ENCODE measurements at places on chromosomes 3 and 15.

DNA sequence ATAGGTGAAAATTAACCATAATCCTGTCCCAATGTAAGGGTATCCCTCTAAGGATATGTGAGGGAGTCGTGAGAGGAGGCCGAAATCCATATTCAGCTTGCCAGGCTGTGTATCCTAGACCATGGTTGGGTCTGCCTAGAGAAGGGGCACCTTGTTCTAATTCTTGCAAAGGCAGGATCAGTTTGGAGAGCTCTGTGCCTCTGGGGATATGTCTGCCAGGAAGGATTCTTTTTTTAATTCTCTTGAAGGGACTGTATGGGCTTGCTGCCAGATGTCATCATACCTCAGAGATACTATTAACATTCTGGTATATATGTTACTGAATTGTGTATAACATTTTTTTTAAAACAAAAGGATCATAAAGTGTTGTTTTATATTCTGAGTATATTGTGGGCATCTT, 2.4 kb downstream of the ATP1B3 start:
- no peak for DNase-seq

DNA sequence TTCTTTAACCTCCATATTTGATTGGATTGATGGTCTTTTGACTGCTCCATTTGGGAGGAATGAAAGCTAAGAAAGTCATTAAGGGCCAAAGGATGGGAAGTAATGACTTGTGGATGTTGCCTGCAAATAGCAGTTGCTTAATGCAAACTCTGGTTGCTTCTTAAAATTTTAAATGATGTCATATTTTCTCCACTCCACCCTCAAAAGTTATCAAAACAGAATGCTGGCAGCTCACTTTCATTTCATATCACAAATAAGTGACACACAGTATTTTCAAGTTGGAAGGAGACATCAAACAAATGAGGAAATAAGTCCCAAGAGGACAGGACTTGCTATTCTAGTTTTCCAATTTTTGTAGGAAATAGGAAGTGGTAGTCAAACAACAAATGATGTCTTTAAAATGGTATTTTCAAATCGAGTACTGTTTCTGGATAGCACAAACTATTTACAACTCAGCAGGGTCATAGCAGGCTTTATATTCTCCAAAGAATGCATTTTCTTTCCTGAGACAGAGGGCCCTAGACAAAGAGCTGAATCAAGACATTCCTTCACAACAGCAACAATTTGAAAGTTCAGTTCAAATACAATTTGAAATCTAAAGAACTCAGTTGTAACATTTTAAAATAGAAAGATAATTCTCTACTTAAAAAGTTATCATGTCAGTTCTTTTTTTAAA, 165.1 kb upstream of the UBE2E1 start:
- no peak for DNase-seq

- no peak for DNase-seq
Observed at GRCh38 chr3:16846373-16847080, 38.2 kb upstream of the PLCL2 start.

GRCh38 chr3:183259621-183260020, 6.6 kb downstream of the B3GNT5 start:
- no peak for DNase-seq

- DNase-seq = no peak
Observed at GRCh38 chr3:2793987-2794386, 316.2 kb downstream of the IL5RA start.

Measured in stimulated activated CD4-positive, alpha-beta T cell treated with anti-CD3 and anti-CD28 coated beads, Interleukin-4, amount 100 ng/mL, for 48 hours (primary cell).